ENCODE measurements at places on chromosomes 1 and 21.

- no peak for DNase-seq
Measured at GRCh38 chr1:157798211-157798610, 21.3 kb upstream of the FCRL2 start.

- DNase-seq, result no peak
Measured at GRCh38 chr1:198598796-198599321, 40.0 kb upstream of the PTPRC start.

DNA sequence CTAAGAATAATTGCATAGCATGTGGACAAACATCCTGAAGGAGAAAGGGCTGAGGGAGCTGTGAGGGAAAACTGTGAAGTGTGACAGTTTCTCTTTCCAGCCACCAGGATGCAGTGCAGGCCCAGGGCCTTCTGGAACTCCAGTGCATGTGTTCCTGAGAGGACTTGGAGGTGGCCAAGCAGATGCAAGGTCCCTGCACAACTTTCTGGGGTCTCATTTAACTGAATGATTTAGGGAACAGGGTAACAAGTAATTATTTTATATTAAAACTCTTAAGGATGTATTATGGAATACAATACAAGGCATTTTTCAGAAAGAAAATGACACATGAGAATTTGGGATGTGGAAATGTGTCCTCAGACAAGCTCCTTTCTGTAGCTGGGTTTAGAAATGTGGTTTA lies 61.2 kb upstream of the MCOLN3 start:
- peak; percentile 5 for DNase-seq

DNA sequence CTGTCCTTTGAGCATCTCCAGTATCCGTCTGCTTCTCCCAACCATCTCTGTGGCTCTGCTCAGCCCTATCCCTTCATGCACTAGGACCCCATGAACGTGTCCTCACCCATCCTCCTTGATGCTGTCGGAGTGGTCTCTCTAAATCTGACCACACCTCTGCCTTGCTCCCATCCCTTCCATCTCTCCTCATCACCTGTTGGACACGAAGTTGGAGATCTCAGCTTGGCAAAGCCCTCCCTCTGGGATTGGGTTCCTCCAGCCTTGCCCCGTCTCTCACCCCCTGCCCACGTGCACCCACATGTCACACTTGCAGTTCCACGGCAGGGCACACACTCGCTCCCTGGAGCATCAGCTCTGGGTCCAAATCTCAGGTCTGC lies 135.7 kb downstream of the ACTL8 start:
- no peak for DNase-seq

DNA sequence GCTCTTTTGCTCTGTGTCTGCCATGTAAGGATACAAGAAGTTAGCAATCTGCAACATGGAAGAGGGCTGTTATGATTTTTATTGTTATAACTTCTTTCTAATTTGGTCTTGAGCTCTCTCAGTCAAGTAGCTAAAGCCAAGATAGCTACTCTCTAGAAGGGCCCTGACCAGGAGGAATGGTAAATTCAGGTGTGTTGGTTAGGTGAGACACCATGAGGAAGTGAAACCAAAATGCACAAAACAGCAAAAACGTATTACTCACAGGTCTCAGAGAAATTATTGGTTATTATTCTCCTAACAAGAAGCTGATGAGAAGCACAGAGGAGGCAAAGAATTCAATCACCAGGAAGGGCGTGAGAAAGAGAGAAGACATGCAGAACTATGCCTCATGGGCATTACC lies 51.8 kb upstream of the INSL5 start:
- no peak for DNase-seq

GRCh38 chr1:195954848-195955247 lies 653.4 kb downstream of the KCNT2 start:
- DNase-seq, result no peak

DNA sequence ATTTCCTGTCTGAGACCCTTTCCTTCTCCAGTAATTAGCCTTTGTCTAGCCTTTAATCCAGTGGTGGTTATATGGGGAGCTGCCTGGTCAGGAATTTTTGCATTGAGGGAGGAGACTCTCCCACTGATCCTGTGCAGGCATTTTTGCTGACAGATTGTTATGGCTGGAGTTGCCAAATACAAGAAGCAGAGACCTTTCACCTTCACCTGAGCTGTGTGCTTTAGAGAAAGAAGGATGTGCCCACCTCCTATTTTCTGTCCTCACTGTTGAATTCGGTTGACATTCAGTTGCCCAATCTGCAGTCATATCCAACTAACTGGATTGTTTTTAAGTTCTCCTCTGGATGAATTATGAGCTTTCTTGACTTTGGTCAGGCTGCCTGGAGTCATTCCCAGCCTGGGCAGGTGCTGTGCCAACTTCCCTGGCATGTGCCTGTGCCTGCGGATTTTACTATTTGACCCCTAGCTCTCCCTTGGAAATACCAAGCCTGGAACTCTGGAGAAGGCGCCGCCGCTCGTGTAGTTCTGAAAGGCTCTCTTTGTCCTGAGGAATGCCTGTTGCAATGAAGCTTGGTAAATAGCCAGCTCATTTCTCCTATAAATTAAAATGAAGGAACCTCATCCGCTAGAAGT lies 143.9 kb downstream of the NOS1AP start:
- no peak for DNase-seq

GRCh38 chr1:162772571-162773154 lies 17.8 kb upstream of the HSD17B7 start:
- DNase-seq, result no peak

GRCh38 chr1:38114241-38115026 lies 67.8 kb upstream of the POU3F1 start:
- DNase-seq, result no peak

DNA sequence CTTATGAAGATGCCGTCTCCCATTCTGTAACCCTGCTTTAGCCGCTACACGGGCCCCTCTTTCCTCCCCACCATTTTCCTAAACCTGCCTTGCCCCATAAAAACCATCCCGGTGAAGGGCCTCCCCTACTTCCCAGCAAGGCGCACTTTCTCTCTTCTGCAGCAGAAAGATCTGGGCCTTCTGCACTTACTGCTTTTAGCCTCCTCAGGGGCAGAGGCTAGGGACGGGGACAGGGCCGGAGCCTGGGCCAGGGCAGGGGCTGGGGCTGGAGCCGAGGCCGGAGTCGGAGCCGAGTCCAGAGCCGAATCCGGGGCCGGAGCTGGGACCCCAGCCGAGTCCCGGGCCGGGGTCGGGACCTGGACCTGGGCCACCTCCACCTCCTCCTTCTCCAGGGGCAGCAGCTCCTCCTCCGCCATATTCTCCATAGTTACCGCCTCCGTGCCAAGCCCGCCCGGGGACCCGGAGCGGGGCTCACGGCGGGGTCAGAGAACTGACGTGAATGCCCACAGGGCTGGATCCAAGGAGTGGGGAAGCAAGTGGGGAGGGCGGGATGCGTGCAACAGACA lies 382 bp downstream of the TRMT1L start:
- no peak for DNase-seq

DNA sequence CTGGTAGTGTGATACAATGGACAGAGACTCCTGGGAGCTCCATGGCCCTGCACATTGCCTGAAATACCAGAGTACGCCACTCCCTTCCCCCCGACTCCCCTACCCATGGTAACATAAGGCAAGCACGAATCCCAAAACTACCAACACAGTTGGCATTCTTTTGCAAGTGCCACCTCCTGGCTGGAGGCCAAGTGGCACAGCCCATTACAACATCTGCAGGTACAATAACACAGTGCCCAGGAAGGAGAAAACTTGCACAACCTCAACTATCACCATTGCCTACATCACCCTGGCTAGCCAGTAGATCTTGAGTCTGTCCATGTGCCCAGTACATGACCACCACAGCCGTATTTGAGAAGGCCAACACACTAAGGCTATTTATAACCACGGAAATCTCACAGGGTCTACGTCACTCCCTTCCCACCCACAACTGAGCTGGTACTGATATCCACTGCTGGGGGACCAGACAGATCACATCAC lies 11.7 kb downstream of the ADAMTS1 start:
- DNase-seq, result no peak

- DNase-seq, result no peak
Measured at GRCh38 chr1:17903386-17903785, 148.3 kb downstream of the ACTL8 start.

DNA sequence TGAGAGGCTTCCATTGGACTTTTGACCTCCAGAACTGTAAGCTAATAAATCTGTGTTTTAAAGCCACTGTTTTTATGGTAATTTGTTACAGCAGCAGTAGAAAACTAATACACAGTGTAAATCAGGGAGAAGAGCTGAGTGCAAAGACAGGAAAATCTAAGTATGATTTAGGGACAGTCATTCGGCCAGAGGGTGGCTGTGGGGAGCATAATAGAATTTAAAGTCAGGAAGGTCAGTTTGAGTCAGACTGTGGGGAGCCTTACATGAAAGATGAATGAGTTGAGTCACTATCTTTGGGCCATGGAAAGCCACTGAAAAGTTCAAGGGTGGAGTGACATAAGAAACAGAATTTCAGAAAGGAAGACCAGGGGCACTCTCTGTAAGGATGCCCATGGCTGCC lies 52.4 kb upstream of the SSX2IP start:
- DNase-seq, result no peak

- no peak for DNase-seq
Measured at GRCh38 chr1:43947061-43947873, 517 bp downstream of the IPO13 start.

- peak; percentile 23 for DNase-seq
Measured at GRCh38 chr1:154403261-154403943, 1.7 kb upstream of the IL6R start.

GRCh38 chr1:231036416-231036815 lies 3.6 kb downstream of the FAM89A start:
- DNase-seq, result no peak

- no peak for DNase-seq
Measured at GRCh38 chr1:89149229-89149628, 23.3 kb upstream of the GBP2 start.

GRCh38 chr1:30880678-30881318 lies 27.8 kb downstream of the SDC3 start:
- no peak for DNase-seq

DNA sequence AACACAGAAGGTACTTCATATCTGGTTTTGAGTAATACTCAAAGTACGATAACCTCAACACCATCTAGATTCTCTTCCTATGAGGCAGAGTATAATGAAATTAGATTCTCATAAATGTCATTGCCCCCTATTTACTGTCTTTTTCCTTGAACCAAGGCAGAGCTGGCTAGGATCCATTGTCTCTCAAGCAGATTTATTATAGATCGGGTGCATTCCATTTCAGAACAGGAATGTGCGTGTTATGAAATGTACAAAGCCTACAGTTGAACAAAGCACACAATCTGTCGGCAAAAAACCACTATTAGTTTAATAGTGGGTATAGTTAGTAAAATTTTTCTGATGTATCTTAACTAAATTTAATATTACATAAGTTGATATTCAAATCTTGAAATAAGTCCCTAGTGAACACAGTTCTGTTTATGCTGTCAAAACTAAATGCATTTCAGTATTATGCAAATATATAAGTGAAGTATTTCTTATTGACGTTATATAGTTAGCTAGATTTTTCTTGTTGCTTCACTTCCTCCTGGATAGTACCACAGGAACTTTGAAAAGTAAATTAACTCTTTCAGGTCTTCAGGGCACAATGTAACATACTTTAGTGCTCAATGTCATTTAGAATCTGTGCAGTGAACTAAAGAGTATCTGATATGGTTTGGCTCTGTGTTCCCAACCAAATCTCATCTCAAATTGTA lies 92.1 kb downstream of the DDAH1 start:
- no peak for DNase-seq

DNA sequence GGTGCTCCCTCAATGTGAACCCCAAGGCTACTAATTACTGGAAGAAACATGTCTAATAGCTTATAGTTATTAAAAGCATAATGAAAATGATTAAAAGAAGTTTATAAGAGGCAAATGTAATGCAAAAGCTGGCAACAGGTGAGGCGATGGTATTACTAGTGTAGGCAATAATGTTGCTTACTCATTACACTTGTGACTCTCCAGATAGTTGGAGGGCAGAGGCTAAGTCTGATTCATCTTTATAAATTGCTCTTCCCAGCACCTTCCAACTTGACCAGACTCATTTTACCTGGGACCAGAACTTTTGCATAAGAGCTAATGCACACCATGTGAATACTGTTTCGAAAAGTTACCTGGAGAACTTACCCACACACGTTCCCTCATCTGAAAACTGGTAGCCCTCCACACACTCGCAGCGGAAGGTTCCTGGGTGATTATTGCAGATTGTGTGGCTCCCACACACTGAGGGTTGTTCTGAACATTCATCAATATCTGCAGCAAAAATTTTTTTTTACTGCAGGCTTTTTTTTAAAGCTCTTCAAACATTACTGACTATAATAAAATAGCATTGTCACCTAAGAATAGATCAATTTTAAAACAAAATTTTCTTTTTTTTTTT lies 48.0 kb downstream of the NID1 start:
- DNase-seq, result no peak

GRCh38 chr1:172041742-172042141 lies 200.4 kb downstream of the DNM3 start:
- DNase-seq, result no peak

- no peak for DNase-seq
Measured at GRCh38 chr1:161180639-161181038, 3.3 kb upstream of the B4GALT3 start.

- DNase-seq, result no peak
Measured at GRCh38 chr1:241356519-241357365, at the start of gene RGS7. TSS of gene RGS7 (minus strand) at chr1:241357205.

DNA sequence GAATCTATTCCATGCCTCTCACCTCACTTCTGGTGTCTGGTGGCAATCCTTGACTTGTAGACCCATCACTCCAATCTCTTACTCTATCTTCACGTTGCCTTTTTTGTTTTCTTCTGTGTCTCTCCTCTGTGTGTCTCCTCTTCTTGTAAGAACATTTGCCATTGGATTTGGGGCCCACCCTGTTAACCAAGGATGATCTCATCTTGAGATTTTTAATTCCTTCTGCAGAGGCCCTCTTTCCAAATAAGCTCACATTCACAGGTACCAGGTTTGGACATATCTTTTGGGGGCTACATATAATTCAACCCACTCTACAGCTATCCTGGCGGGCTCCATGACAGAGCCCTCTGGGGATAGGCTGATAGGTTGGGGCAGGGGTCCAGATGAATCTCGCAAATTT lies 55.8 kb downstream of the UBE2T start:
- DNase-seq, result no peak

GRCh38 chr1:69657971-69658370 lies 90.2 kb downstream of the LRRC7 start:
- DNase-seq, result no peak

- DNase-seq, result peak; percentile 66
Measured at GRCh38 chr21:44299458-44300261, at the start of gene PFKL. TSS of gene PFKL (plus strand) at chr21:44300053. CDS start at chr21:44300106, 53 bp downstream.

- DNase-seq, result no peak
Measured at GRCh38 chr1:117032681-117033539, 27.2 kb upstream of the TTF2 start.

GRCh38 chr1:18486195-18486594 lies 5.5 kb downstream of the KLHDC7A start:
- DNase-seq, result no peak

GRCh38 chr1:185297982-185298381 lies 19.1 kb downstream of the IVNS1ABP start:
- no peak for DNase-seq

- DNase-seq, result peak; percentile 45
Measured at GRCh38 chr21:44846485-44847260, 26.8 kb downstream of the PTTG1IP start.

All from stimulated activated CD4-positive, alpha-beta T cell treated with anti-CD3 and anti-CD28 coated beads, Interleukin-12 subunit alpha, Interleukin-12 subunit beta, amount 100 ng/mL, for 4 hours (primary cell).